Tibial nerve (tissue), 4 donors: ENCODE measurements at places on chromosomes 16 and 17. TPM values are rescaled to one million over a fixed set of nuclear protein-coding genes. Genes with fewer than 3 reads are reported as not detected.

GRCh38 chr17:29140631-29141513 is 39.3 kb downstream of the MYO18A start:
- H3K27me3 ChIP-seq = no peaks in the 10 kb centered on the region
- H3K4me3 ChIP-seq = peak overlapping the region; percentile 46
- H3K36me3 ChIP-seq = no peaks in the 10 kb centered on the region
- H3K27ac ChIP-seq = peak overlapping the region; percentile 72
- no peak for DNase-seq

DNA sequence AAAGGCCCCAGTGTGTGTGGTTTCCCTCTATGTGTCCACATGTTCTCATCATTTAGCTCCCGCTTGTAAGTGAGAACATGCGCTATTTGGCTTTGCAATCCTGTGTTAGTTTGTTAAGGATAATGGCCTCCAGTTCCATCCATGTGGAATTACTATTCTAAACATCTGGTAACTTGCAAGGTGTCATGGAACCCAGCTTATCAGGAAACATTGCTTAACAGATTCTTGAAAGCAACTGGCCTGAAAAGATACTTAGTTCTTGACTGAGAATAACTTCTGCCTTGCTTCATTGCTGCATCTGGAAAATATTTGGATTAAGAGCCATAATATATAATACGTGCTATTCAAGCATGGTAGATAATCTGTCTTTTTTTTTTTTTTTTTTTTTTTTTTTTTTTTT is 27.8 kb downstream of the PAFAH1B1 start:
- H3K4me3 ChIP-seq = no peak overlapping the region
- no peak overlapping the region for H3K27ac ChIP-seq
- no peak for DNase-seq
- H3K36me3 ChIP-seq = peaks cover 9% of the 10 kb centered on the region
- no peaks in the 10 kb centered on the region for H3K27me3 ChIP-seq

GRCh38 chr17:28247671-28248555 is 71.1 kb upstream of the TMEM97 start:
- no peak overlapping the region for H3K4me3 ChIP-seq
- H3K4me1 ChIP-seq = peaks cover 12% of the 10 kb centered on the region
- H3K27me3 ChIP-seq = peaks cover 18% of the 10 kb centered on the region
- DNase-seq = no peak
- H3K36me3 ChIP-seq = no peaks in the 10 kb centered on the region

DNA sequence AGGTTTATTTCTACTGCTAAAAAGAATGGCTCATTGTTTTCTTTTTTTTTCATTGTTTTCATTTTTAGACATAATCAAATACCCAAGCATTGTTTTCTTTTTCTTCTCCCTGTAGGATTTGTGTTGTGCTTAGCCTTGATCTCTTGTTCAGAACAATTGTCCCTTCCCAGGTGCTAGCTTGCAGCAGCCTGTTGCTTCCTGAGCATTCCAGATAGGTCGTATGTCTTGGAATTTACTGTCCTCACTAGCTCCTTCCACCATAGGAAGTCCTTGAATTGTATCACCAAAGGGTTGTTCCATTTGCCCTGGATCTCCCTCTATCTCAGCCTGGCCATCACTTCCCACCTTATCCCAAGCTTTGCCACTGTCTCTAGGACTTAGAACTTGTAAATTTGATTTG is 10.0 kb upstream of the VPS4A start:
- H3K4me3 ChIP-seq = no peak overlapping the region
- H3K27me3 ChIP-seq = no peaks in the 10 kb centered on the region
- no peak for DNase-seq
- no peaks in the 10 kb centered on the region for H3K36me3 ChIP-seq
- H3K4me1 ChIP-seq = no peaks in the 10 kb centered on the region

GRCh38 chr17:58337600-58338453 is 9.2 kb upstream of the TSPOAP1 start:
- H3K4me1 ChIP-seq = peaks cover 11% of the 10 kb centered on the region
- DNase-seq = peak; percentile 47
- H3K27ac ChIP-seq = peak overlapping the region; percentile 12
- no peak overlapping the region for H3K4me3 ChIP-seq

- peak; percentile 58 for DNase-seq
- H3K27ac ChIP-seq = peak overlapping the region; percentile 27
- H3K4me1 ChIP-seq = peaks cover 59% of the 10 kb centered on the region
- H3K4me3 ChIP-seq = no peak overlapping the region
- no peaks in the 10 kb centered on the region for H3K36me3 ChIP-seq
Observed at GRCh38 chr16:15996432-15997109, 47.2 kb downstream of the ABCC1 start.

- H3K27ac ChIP-seq = no peak overlapping the region
- H3K27me3 ChIP-seq = no peaks in the 10 kb centered on the region
- DNase-seq = no peak
- H3K36me3 ChIP-seq = peaks cover 9% of the 10 kb centered on the region
- no peak overlapping the region for H3K4me3 ChIP-seq
- peaks cover 5% of the 10 kb centered on the region for H3K4me1 ChIP-seq
Observed at GRCh38 chr17:75238684-75239191, 22.7 kb downstream of the GGA3 start.

DNA sequence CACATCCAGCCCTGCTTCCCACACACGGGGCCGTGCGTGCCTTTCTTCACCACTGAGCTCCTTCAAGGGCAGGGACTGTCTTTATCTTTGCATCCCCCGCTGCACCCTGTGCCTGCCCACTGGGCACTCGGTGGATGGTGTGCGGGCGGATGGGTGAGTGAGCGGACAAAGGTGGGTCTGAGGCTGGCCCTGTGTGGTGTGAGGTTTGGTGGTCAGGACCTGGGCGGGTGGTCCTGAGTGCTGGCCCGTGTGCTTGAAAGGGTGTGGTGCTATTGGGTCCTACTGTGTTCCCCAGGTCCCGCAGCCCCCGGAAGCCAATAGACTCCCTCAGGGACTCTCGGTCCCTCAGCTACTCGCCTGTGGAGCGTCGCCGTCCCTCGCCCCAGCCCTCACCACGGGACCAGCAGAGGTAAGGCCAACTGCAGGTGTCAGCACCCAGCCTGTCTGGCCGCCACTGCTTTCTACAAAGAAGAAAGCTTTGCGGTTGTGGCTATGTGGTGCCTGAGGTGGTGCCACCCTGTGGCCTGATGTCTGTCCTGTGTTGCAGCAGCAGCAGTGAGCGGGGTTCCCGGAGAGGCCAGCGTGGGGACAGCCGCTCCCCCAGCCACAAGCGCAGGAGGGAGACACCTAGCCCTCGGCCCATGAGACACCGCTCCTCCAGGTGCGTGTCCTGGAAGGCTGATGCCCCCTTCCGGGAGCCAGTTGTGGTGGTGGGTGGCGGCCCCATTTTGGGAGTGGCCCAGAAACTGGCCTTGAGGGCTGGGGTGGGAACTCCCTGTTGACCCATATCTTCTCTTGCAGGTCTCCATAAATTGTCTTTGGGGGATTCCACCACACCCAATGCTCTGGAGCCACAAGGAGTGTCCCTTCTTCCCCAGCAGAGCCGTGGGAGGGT is 6.8 kb downstream of the ELOB start:
- no peak for DNase-seq
- H3K4me1 ChIP-seq = peaks cover 91% of the 10 kb centered on the region
- peaks cover 55% of the 10 kb centered on the region for H3K36me3 ChIP-seq
- peak overlapping the region; percentile 73 for H3K27ac ChIP-seq
- H3K4me3 ChIP-seq = peak overlapping the region; percentile 10

CDRT15L2 gene
- total RNA-seq = not detected

- H3K4me3 ChIP-seq = no peak overlapping the region
- no peak for DNase-seq
- H3K27ac ChIP-seq = no peak overlapping the region
- no peaks in the 10 kb centered on the region for H3K36me3 ChIP-seq
Observed at GRCh38 chr16:68434624-68435210, 13.6 kb downstream of the SMPD3 start.

GRCh38 chr17:79262624-79263023 is 188.0 kb downstream of the ENGASE start:
- peaks cover 46% of the 10 kb centered on the region for H3K27me3 ChIP-seq
- H3K36me3 ChIP-seq = no peaks in the 10 kb centered on the region
- DNase-seq = no peak
- H3K4me1 ChIP-seq = no peaks in the 10 kb centered on the region
- H3K4me3 ChIP-seq = no peak overlapping the region

CPHXL2 gene
- total RNA-seq = not detected

- no peak overlapping the region for H3K4me3 ChIP-seq
- no peaks in the 10 kb centered on the region for H3K36me3 ChIP-seq
- no peak overlapping the region for H3K27ac ChIP-seq
- DNase-seq = no peak
- peaks cover 32% of the 10 kb centered on the region for H3K4me1 ChIP-seq
Observed at GRCh38 chr16:85386467-85387170, 226.5 kb upstream of the GSE1 start.

DNA sequence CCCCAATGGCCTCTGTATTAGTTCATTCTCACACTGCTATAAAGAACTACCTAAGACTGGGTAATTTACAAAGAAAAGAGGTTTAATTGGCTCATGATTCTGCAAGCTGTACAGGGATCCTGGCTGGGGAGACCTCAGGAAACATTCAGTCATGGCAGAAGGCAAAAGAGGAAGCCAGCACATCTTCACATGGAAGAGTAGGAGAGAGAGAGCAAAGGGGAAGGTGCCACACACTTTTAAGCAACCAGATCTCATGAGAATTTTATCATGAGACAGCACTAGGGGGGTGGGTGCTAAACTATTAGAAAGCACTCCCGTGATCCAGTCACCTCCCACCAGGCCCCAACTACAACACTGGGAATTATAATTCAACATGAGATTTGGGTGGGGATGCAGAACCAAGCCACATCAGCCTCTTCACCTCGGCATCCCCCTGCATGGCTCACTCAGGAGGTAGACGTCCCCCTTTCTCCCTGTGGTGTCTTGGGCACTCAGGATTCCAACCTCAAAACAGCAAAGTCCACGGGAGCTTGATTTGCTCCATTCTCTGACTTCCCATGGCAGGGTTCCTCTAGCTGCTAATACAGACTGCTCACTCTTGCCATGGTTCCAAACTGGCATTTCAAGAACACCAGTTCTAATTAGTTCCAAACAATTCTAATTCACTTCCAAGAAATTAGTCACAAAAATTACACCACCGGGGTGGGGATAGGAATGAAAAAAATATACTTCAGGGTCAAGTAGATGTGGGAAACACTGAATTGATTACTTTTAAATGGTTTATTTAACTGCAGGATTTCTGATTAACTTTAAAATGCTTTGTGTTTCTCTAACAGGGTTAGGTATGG is 203.8 kb upstream of the HSBP1 start:
- H3K4me3 ChIP-seq = no peak overlapping the region
- H3K4me1 ChIP-seq = no peaks in the 10 kb centered on the region
- H3K36me3 ChIP-seq = no peaks in the 10 kb centered on the region
- DNase-seq = no peak
- no peaks in the 10 kb centered on the region for H3K27me3 ChIP-seq

DNA sequence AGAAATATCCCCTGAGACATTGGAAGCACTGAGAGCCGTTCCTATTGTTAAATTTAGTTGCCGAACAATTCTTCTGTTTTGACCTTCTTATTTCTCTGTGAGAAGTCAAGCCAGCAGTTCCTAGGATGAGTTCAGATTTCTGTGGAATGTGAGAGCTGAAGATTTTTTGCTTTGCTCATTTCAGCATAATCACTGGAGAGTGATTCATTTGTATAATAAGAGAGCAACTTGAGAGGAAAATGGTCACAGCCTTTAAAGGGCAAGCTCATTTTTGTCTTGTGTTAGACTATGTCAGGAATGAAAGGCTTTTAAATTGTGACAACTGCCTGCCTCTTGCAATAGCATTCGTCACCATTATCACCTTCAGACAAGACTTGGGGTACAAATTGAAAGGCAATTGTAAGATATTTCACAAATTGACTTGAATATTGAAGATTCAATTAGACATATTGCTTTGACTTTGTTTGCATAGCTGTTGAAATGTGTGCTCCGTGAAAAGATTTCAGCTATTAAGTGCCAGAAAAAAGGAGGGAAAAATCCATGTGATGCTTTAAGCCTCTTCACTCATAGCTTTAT is 900.0 kb upstream of the GOT2 start:
- H3K27me3 ChIP-seq = no peaks in the 10 kb centered on the region
- DNase-seq = no peak
- H3K36me3 ChIP-seq = no peaks in the 10 kb centered on the region
- no peak overlapping the region for H3K4me3 ChIP-seq

DNA sequence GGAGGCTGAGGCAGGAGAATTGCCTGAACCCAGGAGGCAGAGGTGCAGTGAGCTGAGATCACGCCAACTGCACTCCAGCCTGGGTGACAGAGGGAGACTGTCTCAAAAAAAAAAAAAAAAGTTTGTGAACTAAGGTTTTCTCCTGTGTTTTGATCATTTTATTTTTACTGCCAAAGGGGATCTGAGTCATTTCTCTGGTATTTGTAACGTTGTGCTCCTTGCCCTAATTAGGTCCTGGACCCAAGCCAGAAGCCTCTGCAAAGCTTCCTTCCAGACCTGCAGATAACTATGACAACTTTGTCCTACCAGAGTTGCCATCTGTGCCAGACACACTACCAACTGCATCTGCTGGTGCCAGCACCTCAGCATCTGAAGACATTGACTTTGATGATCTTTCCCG is 32.1 kb downstream of the IST1 start:
- peaks cover 78% of the 10 kb centered on the region for H3K36me3 ChIP-seq
- H3K27me3 ChIP-seq = no peaks in the 10 kb centered on the region
- H3K4me1 ChIP-seq = peaks cover 46% of the 10 kb centered on the region

ULK2 gene
- 31.6 TPM for total RNA-seq

ITGA2B gene
- total RNA-seq = 3.0 TPM

- peak; percentile 53 for DNase-seq
- H3K4me3 ChIP-seq = peak within 1 kb of the TSS; percentile 72
- no peaks in the 10 kb centered on the region for H3K4me1 ChIP-seq
- H3K27me3 ChIP-seq = no peaks in the 10 kb centered on the region
Observed at GRCh38 chr17:75012346-75013091, at the start of gene MRPL58. TSS of gene MRPL58 (plus strand) at chr17:75012670. CDS start at chr17:75012687, 17 bp downstream.

DNA sequence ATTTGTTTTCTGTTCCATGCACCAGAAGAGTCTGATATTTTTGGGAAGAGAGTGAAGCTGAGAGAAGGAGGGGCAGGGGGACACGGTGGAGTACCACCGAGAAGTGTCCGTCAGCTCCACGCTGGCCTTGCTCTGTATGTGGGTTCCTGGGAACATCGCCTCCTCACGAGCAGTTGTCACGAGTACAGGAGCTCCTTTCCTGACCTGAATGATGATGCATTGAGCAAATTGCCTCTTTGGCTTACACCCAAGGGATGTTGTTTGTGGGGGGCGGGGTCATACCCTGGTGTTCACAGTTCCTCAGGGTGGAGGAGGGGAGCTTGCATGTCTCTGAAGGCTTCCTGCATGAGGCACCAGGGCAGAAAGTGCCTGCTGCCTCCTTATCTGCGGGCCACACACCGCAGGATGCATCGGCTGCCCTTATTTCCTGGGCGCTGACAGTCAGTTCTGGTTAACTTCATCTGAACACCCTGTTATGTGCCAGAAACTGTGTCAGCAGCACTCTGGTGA is 36.2 kb downstream of the RGS9 start:
- no peaks in the 10 kb centered on the region for H3K4me1 ChIP-seq
- H3K27ac ChIP-seq = no peak overlapping the region
- H3K36me3 ChIP-seq = no peaks in the 10 kb centered on the region
- no peak for DNase-seq

- no peak for DNase-seq
- peaks cover 9% of the 10 kb centered on the region for H3K4me1 ChIP-seq
- peak overlapping the region; percentile 96 for H3K4me3 ChIP-seq
Observed at GRCh38 chr17:49414271-49414621, 436 bp downstream of the PHB1 start.

- no peak overlapping the region for H3K4me3 ChIP-seq
- H3K27ac ChIP-seq = peak overlapping the region; percentile 61
- H3K36me3 ChIP-seq = no peaks in the 10 kb centered on the region
- H3K4me1 ChIP-seq = peaks cover 16% of the 10 kb centered on the region
- peak; percentile 56 for DNase-seq
- H3K27me3 ChIP-seq = no peaks in the 10 kb centered on the region
Observed at GRCh38 chr17:79038545-79039135, 14.7 kb downstream of the C1QTNF1 start.

ARHGAP44 gene
- total RNA-seq = 4.6 TPM
